ENCODE measurements at places on chromosomes 6 and 20. TPM values are rescaled to one million over a fixed set of nuclear protein-coding genes. Genes with fewer than 3 reads are reported as not detected.

DNA sequence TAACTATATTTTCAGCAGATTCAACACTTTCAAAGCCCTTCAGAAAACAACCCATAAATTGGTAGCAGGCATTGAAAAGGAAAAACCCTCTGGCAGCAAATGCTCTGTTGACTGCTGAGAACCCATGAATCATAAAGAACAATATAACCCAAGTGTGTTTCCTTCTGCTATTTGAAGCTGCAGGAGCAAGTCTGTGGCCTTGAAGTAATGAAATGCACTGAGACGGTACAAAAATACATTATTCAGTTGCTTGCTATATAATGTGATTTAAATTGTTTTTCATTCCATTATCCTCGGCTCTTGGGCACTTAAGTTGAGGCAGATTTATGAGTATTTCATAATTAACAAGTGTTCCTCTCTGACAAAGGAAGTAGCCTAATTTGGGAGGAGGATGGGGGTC lies 40.6 kb upstream of the SAMD5 start:
- peak; percentile 25 for DNase-seq

DNA sequence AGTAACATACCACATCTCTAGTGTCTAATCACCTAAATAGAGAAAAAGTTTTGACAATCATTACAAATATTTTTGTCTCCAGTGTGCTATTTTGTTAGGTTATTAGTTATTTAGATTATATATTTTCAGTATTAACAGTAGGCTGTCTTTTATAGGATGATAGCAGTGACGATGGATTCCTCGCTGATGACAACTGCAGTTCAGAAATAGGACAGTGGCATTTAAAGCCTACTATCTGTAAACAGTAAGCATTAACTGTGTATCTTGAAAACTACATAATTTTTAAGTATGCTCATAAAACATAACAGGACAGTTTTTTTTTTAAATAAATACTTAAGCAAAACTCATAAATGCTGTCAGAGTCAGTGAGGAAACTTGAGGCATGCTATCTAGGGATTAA lies 37.9 kb upstream of the MYO6 start:
- no peak for DNase-seq

The MAPK13 gene
- total RNA-seq = 8.2 TPM

DNA sequence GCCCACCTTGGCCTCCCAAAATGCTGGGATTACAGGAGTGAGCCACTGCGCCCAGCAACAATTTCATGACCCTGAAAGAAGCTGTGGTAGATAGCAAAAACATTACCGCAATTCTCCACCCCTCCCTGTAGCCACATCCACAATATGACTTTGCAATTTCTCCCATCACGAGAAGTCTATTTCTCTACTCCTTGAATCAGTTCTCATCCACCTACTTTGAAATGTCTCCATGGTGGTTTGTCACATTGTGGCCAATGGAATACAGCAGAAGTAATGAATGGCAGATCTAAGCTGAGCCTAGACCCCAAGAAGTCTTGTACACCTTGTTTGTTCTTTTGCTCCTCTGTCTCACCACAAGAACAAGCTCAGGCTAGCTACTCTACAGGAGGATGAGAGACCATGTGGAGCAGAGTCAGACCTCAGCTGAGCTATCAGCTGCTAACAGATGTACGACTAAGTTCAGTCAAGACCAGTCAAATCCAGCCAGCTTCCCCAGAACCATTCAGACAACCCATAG lies 6.3 kb downstream of the OXT start:
- no peak for DNase-seq

The WFDC10B gene
- total RNA-seq = not detected

- no peak for DNase-seq
Measured at GRCh38 chr6:161455848-161456247, 182.0 kb upstream of the AGPAT4 start.

The GJA1 gene
- total RNA-seq = 235 TPM

DNA sequence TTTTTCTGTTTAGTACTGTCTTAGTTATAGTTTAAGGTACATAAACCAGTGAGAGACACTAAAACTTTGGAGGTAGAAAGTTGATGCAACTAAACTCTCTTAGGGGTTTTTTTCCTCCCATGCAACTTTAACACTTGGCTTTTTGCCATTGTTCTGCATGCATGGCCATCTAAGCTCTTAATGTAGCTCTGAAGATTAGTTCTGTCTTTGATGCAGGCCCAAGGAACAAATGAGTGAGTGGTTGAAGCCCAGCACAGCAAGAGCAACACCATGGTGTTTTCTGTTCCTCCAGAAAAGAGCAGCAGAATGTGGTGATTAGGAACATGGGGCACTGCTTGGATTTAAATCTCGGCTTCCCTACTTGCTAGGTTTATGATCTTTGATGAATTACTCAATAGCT lies 89.3 kb downstream of the L3MBTL3 start:
- DNase-seq = no peak

DNA sequence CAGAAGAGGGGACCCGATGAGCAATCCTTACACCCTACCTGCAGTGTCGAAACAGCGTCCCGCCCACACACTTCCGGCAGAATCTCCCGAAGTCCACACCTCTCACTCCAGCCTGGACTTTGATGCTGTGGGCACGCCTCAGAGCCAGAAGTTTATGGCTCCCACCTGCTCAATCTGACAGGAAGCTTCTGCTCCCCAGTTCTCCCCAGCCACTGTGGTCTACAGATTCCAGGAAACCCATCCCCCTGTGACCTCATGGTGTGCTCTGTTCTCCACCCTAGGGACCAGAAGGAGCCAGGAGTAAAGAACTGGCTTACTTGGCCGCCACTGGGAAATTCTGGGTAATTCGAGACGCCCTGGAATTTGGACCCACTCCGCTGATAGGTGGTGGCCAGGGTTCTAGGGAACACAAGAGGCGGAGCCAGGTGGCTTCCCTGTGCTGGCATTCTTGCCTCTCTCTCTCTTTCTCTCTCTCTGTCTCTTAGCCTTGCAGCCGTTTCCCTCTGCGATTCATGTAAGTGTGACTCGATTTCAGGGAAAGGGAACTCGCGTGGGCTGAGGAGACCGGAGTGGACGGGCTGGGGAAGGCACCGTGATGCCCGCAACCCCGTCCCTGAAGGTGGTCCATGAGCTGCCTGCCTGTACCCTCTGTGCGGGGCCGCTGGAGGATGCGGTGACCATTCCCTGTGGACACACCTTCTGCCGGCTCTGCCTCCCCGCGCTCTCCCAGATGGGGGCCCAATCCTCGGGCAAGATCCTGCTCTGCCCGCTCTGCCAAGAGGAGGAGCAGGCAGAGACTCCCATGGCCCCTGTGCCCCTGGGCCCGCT lies at the start of gene TRIM15:
TSS of gene TRIM15 (plus strand) at position 457 of the 828 bp plus-strand sequence. CDS start at position 596, 139 bp downstream.
- DNase-seq = no peak

- DNase-seq = no peak
Measured at GRCh38 chr20:41049451-41049850, 20.8 kb downstream of the TOP1 start.

DNA sequence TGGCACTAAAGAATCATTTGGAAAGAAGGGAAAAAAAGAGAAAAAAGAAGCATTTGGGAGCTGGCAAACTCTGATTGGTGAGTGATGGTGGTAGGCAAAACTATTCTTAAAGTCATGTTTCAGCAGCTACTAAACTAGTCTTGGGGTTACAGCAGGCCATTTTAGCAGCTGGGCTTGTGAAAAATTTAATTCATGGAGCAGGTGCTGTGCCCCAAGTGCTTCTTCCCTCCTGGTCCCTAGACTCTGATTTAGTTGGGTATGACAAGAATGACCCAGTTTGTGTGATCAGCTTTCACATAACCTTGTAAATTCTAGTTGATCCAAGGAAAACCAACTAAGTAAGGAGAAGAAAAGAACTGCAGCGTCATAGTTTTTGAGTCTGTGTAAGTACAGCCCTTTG lies 1.1 kb upstream of the ASIP start:
- DNase-seq = no peak

The TCP11 gene
- total RNA-seq = not detected

DNA sequence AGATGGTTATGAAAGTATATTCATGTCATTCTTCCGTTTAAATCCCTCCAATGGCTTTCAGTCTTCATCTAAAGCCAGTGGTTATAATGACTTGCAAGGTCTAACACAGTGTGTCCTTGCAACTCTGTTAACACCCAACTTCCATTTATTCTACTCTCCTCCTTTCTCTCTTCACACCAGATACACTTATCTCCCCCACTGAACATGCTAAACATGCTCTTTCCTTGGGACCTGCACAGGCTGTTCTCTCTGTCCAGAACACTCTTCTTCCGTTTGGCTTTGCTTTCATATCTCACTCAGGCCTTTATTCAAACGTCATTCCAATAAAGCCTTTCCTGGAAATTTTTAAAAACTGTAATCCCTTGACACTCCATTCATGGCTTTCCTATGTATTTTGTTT lies 91.5 kb downstream of the EPHA7 start:
- no peak for DNase-seq

The KHDC3L gene
- not detected for total RNA-seq

GRCh38 chr6:71181565-71181964 lies 107.0 kb upstream of the OGFRL1 start:
- no peak for DNase-seq

The CLVS2 gene
- not detected for total RNA-seq

The VAPB gene
- 47.8 TPM for total RNA-seq

GRCh38 chr6:25249133-25249532 lies 30.0 kb upstream of the CARMIL1 start:
- no peak for DNase-seq

- no peak for DNase-seq
Measured at GRCh38 chr6:142827991-142828390, 117.0 kb downstream of the HIVEP2 start.

The MYT1 gene
- total RNA-seq = not detected
